ENCODE measurements at places on chromosomes 6 and 20.

GRCh38 chr6:119196715-119197114, 118.3 kb upstream of the FAM184A start:
- no peak for DNase-seq

GRCh38 chr6:99393366-99393697, 663 bp downstream of the COQ3 start:
- no peak for DNase-seq

GRCh38 chr6:166745801-166746668, 119.0 kb upstream of the RPS6KA2 start:
- DNase-seq: no peak

DNA sequence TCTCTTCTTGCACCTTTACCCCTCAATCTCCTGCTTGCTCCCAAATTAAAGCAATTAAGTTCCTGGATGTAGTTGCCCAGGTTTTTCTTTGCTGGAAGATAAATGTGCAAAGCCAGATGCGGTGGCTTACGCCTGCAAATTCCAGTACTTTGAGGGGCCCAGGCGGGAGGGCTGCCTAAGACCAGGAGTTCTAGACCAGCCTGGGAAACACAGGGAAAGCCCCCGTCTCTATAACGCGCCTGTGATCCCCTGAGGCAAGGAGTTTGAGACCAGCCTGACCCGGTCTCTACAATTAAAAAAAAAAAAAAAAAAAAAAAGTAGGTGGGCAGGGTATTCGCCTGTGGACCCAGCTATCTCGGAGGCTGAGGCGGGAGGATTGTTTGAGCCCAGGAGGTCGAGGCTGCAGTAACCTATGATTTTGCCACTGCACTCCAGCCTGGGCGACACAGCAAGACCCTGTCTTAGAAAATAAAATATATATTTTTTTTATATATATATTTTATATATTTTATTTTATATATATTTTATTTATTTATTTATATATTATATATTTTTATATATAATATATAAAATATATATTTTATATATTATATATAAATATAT, 461 bp upstream of the DCDC2 start:
- DNase-seq: no peak
